Right kidney (tissue), 9 donors: ENCODE measurements at places on chromosomes 12 and 14.

DNA sequence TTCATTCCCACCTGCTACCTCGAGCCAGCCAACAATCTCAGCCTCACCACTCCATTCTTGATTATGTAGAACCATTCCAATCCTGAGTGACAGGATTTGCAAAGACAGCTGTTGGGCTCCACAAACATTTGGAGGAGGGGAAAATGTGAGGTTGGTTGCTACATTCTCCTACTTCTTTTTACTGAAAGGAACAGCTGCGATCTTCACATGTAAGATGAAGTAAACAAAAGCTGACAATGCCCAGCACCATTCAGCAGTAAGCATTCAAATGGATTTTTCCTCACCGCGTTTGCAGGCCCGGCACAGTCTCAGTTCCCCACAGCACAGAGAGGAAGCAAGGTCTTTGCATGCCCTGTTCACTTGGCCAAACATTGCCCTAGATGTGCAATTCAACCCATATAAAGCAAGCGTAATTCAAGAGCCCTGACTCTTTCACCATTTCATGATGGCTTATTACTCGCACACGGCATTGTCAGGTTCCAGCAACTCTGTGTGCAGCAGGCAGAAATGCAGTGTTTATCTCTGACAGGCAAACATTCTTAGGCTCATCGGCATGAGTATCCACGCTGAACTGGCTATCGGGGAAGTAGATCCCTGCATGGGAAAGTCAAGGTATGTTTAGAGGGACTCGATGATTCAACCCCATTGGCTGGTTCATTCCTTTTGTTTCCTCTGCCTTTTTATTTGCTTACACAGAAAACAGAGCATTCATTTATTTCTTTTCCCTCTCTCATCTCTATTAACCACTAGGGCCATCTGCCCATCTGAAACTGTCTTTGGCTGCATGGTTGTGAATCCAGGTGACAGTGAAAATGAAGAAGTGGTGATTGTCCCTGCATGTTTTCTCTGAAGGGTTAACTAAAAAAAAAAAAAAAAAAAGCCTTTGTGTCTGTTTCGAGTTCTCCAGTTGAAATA lies 236.1 kb upstream of the PLEKHG7 start:
- peak; percentile 24 for DNase-seq

GRCh38 chr12:15453613-15454012 lies 131.3 kb downstream of the PTPRO start:
- DNase-seq = no peak

DNA sequence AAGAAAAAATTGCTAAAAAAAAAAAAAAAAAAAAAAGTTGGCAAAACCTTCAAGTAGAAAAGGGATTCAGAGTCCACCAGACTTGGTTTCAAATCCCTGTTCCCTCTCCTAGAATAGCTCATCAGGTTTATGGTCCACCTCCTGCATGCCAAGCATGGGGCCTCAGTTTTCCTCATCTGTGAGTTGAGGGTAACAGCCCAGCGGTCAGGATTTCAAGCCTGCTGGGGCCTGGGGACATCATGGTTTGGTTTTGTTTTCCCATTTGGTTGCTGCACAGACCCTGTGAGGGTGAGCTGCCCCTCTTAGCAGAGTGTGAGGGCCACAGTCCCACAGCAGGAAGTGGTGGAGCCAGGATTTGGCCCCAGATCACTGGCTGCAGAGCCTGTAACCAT lies 12.5 kb downstream of the FAM222A start:
- DNase-seq = no peak

GRCh38 chr12:88958946-88959345 lies 378.7 kb upstream of the KITLG start:
- no peak for DNase-seq

- DNase-seq = no peak
Observed at GRCh38 chr12:124837958-124838803, 25.5 kb downstream of the SCARB1 start.

GRCh38 chr14:38930898-38931297 lies 172.1 kb downstream of the SEC23A start:
- no peak for DNase-seq

DNA sequence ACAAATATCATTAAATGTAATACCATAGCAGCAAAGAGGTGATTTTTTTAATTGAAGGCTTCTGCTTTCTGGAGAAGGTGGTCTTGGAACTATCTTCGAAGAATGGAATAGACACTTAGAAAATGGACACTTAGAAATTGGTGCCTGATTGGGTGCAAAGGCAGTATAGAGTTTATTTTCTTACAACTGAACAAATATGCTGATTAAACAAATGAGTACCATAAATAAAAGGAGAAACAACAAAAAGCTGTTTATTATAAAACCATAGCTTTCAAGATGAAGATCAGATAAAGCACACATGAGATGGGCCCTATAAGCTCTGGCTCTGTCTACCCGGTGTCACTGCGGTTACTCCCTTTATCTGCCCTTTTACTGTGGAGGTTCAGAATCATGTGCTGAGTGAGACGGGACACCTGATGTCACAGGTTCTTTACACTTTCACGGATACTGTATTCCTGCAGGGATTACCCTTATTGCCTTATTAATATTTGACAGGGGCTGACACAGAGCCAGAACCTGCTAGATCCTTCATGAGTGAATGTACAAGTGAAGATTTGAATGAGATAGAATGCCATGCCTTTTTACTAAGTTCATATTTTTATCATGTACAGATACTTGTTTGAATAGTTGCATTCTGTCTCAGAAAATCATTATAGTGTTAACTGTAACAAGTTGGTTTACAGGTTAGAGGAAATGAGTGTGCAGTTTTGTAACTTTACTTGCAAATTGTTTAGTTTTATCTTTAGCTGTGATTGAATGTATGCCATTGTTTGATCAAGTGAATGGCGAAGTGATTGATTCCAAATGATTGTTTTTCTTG lies 477.5 kb upstream of the RGS6 start:
- no peak for DNase-seq

DNA sequence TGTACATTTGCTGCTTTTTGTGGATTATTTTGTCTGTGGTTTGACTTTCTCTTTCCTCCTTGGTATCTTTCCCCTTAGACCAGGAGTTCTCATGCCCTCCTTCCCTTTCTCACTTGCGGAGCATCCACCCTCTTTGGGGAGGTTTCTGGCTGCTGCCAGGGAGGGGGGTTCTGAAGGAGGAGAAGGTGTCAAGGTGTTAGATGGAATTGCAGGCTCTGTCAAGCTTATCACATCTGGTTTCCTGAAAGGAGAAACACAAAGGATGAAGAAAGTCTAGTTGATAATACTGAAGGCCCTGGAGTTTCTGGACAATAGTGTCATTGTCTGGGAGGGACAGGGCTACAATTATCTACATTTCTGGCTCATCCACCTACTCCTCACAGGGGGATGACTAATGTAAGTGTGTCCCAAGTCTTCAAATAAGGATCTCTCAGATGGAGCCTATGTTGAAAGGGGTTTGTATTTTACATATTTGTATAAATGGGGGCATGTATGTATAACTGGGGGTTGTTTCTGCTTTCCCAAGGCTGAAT lies 217.3 kb upstream of the CCDC196 start:
- DNase-seq = no peak

- no peak for DNase-seq
Observed at GRCh38 chr12:25236190-25236589, 14.5 kb downstream of the KRAS start.

- no peak for DNase-seq
Observed at GRCh38 chr12:108078428-108078827, 50.7 kb upstream of the WSCD2 start.
